ENCODE measurements at places on chromosomes 5 and 9.

DNA sequence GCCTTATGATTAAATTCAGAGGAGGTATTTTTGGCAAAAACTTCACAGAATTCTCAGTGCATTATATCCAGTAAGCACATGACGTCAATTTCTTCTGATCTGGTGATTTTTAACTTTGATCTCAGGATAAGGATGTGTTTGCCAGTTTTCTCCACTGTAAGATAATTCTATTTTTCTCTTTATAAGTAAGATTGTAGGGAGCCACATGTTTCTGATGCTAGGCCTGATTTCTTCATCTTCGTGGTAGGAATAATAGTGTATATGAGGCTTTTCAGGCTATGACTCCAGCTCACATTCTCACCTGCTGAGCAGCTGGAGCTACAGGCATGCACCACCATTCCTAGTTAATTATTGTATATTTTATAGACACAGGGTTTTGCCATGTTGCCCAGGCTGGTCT is 32.1 kb upstream of the LMNB1 start:
- DNase-seq, result peak; percentile 11

GRCh38 chr5:10311595-10312425 is 4.1 kb upstream of the CMBL start:
- no peak for DNase-seq

GRCh38 chr5:14452685-14453454 is 128.7 kb upstream of the OTULINL start:
- DNase-seq, result no peak

DNA sequence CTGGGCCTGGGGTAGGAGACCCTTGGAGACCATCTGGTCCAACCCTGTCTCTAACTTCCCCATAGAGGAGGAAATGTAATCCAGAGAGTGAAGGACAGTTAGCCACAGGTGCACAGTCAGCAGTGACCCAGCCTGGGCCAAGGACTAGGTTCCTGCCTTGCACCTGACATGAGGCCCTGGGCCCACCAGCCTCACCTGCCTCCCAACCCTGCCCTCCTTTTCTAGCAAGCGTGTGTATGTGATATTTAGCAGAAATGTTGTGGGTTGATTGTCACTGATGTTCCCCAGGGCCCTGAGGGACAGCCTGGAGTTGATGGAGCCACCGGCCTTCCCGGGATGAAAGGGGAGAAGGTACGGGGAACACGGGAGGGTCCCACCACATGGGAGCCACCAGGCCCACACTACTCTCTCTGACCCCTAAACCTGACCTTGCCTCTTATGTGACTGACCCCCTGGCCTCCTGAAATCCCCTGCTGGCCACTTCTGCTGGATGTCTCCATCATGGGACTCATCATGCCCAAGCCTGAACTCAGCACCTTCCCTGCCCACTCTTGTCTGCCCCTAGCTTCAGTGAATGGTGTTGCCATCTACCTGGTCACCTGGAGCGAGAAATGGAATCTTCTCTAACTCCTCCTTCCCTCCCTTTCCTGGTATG is 79.2 kb upstream of the TGFBR1 start:
- DNase-seq, result no peak

DNA sequence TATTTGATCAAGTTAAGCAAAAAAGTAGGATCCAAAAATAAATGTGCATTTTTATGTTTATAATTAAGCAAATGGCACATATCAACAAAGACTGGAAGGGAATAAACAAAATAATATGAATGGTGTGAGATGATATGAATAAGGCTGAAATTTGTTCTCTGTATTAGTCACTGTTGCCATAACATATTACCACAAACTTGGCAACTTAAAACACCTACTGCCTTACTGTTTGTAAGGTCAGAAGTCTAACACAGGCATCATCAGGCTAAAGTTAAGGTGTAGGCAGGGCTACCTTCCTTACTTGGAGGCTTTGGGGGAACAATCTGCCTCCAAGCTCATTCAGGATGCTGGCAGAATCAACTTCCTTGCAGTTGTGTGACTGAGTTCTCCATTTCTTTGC is 19.3 kb downstream of the PGGT1B start:
- DNase-seq, result peak; percentile 50

- DNase-seq, result no peak
Measured at GRCh38 chr9:121071370-121071755, 3.4 kb upstream of the CNTRL start.

DNA sequence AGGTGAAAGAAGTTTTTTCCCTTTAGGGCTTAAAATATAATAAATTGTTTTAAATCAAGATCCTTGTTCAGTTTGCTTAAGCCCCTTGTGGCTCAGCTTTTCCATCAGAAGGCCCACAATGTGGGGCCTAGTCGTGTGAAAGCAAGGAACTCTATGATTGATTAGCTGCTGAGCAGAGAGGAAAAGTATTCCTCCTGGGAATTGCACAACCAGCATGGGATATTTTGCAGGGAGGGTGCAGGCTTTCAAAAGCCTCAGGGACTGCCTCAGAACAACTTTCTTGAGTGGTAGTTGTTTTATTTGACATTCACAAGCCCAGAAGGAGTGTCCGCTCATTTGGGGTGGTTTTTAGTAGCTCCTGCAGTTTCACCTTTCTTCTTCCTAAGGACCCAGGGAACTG is 19.8 kb downstream of the TTC23L start:
- no peak for DNase-seq

- DNase-seq, result no peak
Measured at GRCh38 chr5:124761010-124761409, 14.6 kb upstream of the ZNF608 start.

DNA sequence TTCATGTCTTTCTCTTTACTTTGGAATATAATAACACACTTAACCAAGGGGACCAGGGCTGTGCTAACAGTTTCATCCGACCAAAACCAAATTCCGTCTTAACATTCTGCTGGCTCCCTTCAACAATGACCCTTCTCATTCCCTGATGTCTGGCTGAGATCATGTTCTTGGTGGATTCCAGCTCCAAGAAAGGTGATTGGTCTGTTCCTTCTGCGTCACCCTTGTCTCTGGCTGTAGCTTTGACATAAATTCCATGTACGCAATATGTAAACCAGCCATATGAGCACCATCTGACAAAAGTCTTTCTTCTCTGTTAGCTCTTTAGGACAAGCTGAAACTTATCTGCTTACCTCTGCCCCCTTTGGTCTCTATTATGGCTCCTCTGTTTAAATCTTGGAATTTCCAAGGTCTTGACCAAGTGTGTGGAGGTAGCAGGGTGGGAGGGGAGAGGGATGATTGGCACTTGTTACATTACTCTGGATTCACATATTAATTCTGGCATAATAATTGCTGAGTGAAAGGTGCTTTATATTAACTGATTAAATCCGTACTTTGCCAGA is 45.7 kb upstream of the HSD17B4 start:
- DNase-seq, result no peak

DNA sequence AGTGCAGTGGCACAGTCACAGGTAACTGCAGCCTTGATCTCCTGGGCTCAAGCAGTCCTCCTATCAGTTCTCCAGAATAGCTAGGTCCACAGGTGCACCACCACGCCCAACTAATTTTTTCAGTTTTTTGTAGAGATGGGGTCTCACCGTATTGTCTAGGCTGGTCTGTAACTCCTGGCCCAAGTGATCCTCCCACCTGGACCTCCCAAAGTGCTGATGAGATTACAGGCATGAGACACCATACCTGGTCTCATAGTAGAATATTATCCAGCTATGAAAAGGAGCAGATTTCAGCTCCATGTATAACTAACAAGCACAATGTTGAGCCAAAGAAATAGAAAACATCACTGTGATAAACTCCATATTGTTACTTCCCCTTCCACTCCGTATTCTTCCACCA is 69.8 kb downstream of the FAM78A start:
- no peak for DNase-seq

GRCh38 chr5:174306345-174307030 is 261.0 kb downstream of the NSG2 start:
- DNase-seq, result no peak

DNA sequence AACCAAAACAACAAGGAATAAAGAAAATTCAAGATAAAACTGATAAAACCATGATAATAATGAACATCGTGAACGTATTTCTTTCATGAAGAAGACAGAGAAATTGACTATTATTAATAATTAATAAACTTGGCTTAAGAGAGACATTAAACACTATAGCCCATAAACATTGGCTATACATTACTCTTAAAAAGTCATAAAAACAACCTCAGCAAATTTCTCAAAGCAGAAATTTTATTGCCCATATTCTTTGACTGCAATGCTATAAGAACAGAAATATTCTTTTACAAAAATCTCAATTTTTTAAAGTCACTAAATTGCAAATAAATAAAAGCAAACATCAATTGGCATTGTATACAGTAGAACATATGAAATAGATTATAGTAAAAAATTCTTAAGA is 42.5 kb downstream of the CSF2 start:
- DNase-seq, result no peak

GRCh38 chr9:132404228-132404881 is 2.3 kb downstream of the TTF1 start:
- peak; percentile 44 for DNase-seq

GRCh38 chr9:133597316-133597957 is 11.8 kb downstream of the FAM163B start:
- DNase-seq, result no peak

DNA sequence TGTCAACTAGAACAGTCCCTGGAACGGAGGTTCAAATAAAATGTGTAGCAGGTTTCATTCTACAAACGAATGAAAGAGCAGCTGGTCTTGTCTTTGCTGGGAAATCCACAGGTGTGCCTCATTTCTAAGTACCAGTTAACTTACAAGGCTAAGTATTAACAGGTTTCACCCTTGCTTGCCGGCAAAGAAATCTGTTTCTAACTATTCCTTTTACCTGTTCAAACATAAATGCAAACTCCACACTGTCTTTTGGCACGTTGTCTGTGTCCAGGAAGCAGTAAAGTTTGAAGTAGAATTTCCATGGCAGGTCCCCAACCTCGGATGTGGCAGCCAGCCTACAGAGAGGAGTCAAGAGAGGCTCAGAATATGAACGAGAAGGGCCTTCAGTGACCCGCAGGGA is 54.4 kb upstream of the RETREG1 start:
- no peak for DNase-seq

- DNase-seq, result no peak
Measured at GRCh38 chr9:129435291-129435690, 185.6 kb downstream of the C9orf50 start.

DNA sequence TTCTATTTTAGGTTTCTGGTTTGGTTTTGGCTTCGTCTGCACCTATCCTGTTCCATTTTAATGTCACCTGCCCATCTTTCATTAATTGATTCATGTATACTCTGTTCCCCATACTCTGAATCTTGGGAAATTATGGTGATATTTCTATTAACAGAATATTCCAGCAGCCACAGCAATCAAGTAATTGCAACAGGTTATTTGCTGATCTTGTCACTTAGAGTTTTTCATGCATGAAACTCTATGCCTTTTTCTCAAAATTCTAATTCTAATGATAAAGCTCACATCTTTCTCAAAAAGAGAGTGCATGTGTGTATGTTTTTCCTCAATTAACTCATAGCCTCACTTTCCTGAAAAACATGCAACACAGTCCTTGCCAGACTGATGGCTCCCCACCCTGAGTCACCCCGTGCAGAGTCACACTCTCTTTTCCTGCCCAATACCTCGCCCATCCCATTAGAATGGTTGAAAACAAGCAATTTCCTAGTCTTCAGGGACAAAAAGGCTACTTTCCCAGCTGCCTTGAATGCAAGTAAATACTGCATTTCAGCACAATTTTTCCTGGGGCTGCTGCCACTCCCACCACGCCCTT is 15.6 kb downstream of the GFRA3 start:
- DNase-seq, result no peak

GRCh38 chr9:121500165-121500478 is 478 bp upstream of the GGTA1 start:
- DNase-seq, result no peak

- peak; percentile 30 for DNase-seq
Measured at GRCh38 chr9:113350937-113351336, 1.6 kb downstream of the BSPRY start.

- peak; percentile 30 for DNase-seq
Measured at GRCh38 chr5:32710550-32711361, at the start of gene NPR3. Gene NPR3 (plus strand): TSS chr5:32711321. CDS start chr5:32711777, 456 bp downstream.

DNA sequence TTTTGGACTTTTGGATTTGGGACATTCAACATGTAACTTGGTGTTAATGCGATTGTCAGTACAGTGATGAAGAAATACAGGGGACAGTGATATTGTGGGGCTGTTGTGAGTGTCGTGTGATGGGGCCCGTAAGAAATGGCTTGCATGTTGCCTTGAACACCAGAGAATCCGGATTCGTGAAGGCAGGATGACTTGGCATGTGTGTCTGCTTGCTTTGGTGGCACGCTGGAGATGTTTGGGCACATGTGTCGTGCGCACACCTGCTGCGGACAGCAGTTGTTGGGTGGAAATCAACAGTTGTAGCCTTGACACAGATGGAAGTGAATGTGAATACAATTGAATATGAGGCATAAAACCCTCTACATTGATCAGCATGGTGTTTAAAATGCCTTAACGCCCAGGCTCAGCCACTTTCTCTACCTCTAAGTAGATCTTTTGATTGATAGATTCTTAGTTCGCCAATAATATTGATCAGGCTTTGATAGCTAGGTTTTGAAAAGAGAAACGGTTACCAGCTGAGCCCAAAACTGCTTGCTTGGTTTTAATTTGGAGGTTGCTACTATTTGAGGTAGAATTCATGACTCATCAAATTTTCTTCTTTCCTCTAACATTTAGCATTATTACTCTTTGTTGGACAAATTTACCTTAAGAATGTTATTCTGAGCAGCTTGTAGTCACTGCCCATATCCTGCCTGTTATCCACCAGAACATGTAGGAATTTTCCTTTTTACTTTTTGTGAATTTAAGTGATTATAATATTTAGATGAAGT is 94.4 kb downstream of the TRIO start:
- DNase-seq, result no peak

DNA sequence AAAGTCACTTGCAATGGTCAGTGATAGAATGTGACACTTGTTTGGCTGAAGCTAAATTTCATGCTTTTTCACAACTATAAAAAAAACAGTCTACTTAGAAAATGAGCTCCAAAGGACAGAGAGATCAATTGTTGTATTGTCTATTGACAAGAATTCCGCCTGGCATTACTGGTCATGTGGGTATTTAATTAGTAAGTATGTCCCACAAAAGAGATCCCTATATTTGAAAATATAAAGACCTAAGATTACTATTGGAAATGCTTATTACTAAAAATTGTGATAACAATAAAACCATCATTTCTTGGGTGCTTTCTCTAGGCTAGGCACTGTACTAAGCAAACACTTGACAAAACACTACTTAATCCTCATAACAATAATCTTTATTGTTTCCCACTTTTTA is 745.2 kb upstream of the C9orf72 start:
- no peak for DNase-seq

DNA sequence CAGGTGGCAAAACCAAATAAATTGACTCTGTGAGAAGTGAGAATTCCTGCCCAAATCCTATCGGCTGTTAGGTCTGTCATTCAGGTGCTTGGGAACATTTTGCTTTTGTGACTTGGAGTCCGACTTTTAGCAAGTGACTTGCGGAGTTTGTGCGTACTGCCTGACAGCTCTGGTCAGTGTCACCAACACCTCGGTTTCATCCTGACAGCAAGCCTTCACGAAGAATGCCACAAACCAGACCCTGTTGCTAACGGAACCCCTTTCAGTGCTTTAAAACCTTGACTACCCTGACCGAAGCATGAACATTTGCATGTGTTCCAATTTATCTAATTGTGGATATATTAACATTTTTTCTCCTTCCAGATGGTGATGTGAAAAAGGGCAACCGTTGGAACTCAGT is 26.5 kb downstream of the LIX1 start:
- no peak for DNase-seq
